ENCODE measurements at places on chromosomes 4 and X.

DNA sequence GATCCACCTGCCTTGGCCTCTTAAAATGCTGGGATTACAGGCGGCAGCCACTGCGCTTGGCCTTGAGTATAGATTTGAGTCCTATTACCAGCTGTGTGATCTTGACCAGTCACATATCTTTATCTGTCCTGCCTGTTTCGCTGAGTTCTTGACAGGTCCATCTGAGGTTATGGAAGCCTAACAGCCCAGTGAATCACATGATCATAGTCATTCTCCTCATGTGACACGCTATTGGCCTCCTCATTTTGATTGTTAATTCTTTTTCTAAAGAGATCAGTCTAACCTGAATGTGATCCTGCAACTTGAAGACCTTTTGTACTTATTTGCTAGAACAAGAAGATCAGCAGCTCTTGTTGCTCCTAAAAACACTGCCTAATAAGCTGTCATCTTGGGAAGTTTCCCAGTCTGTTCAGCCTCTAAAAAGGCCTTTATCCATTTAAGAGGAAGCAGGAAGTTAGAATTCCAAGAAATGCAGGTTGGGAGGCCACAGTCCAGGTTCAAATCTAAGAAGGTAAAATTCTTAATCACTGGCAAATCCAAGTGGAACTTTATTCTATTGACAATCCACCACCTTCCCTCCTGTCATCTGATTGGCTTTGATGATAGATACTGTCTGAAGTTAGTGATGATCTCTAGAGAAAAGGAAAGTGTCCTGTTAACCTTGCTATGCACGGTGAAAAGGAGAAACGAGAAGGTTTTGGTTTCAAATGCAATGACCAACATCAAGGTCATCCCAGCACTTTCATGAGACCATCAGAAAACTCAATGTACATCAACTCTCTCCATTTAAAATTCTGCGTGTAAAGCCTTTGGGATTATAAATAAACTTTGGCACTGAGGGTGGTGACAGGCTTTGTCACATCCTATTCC, 86.9 kb downstream of the CHRNA9 start:
- DNase-seq, result no peak

- no peak for DNase-seq
These were observed 49.6 kb downstream of the LAMP2 start for GRCh38 chrX:120419463-120419862.

DNA sequence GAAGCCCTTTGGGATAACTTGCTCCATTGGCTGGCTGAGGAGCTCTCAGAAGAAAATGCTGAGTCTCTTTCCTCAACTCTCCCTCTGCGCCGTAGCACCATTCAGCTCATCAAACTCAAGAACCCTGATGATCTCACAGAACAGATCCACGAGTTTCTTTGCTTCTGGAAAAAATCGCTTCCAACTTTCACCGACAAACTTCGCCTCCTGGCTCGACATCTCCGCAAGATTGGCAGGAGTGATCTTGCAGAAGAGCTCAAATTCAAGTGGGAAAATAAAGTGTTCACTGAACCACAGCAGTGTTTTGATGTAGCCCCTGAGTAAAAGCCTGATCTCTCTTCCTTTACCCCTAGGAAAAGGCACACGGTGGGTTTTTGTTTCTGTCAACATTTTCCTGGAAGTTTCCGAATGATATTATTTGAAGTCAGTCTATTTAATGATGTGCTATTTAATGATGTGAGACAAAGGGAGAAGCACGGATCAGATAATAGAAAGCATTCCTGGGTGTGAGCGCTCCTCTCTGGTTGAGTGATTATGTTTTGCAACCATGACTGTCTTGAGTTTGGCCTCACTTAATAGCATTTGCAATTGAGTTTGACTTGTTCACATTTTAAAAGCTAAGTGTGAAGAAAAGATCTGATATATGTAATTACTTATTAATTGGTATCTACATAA, 62.2 kb downstream of the DTHD1 start:
- DNase-seq, result no peak

DNA sequence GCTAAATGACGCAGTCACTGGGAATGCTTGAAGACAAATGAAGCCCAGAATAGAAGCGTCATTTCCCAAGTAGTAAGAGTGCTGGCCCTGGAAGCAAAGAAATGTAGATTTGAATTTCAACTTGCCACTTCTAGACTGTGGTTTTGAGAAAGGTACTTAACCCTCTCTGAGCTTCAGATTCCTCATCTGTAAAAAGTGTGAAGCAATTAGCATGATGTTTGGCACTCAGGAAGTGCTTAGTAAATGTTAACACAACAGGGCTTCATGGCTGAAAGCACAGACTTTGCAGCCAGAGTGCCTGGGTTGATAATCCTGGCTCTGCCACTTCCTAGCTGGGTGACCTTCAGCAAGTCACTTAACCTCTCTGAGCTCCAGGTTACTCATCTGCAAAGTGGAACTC, 147.4 kb upstream of the RPS6KA3 start:
- DNase-seq, result no peak

GRCh38 chrX:91414713-91415112, 19.9 kb upstream of the PABPC5 start:
- peak; percentile 2 for DNase-seq

- no peak for DNase-seq
These were observed 88.7 kb upstream of the TTC29 start for GRCh38 chr4:147034372-147034771.

- no peak for DNase-seq
These were observed 209.5 kb downstream of the PARM1 start for GRCh38 chr4:75142382-75142781.

- DNase-seq, result no peak
These were observed 103.9 kb upstream of the KLHL13 start for GRCh38 chrX:118220509-118220908.

GRCh38 chr4:123405267-123405865, 8.8 kb downstream of the SPRY1 start:
- DNase-seq, result no peak

GRCh38 chr4:119172223-119172622, 36.6 kb downstream of the MYOZ2 start:
- DNase-seq, result no peak

GRCh38 chr4:128861856-128862518, 52.5 kb downstream of the JADE1 start:
- DNase-seq, result no peak

DNA sequence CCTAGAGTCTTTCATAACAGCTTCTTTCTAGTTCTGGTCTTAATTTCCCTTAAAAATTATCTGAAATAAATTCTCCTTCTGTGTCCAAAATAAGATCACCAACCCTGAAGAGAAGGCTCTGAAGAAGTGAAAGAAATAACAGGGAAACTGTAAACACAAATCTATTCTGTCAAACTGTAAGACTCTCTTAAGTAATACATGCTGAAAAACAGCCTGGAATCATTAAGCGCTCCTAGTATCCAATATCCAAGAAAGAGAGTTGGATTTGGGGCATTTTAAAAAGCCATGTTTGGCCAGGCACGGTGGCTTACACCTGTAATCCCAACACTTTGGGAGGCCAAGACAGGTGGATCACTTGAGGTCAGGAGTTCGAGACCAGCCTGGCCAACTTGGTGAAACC, 53.3 kb downstream of the RELL1 start:
- no peak for DNase-seq

- no peak for DNase-seq
These were observed 2.3 kb downstream of the AMMECR1 start for GRCh38 chrX:110315551-110315950.

DNA sequence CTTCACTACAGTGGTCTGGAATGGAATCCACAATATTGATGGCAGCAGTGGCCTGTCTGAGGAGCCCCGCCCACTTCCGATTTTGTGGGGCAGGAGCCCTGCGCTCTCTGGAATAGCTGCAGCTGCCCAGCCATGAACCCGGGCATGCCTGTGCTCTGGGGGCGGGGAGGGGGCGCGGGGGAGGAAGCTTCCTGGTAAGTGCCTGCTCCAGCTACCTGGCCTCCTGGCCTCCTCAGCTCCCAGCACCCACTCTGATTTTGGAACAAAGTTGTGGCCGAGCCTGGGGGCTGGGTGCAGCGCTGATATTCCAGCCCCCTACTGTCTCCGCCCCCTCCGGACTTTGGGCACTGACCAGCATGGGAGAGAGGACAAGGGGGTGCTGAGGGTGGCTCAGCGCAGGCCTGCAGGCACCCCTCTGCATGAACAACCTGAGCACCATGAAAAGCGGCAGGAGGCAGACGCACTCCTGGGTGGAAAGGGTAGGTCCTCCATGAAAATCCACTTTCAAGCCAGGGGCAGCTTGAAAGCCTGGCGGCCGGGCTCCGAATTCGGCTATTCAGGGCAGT, 972.7 kb upstream of the AGA start:
- DNase-seq, result no peak

- peak; percentile 42 for DNase-seq
These were observed 570 bp downstream of the WDR44 start for GRCh38 chrX:118346258-118347094.

GRCh38 chrX:10636337-10636736, 16.0 kb upstream of the MID1 start:
- DNase-seq, result peak; percentile 37

- no peak for DNase-seq
These were observed 14.1 kb upstream of the CCNI start for GRCh38 chr4:77089866-77090265.

DNA sequence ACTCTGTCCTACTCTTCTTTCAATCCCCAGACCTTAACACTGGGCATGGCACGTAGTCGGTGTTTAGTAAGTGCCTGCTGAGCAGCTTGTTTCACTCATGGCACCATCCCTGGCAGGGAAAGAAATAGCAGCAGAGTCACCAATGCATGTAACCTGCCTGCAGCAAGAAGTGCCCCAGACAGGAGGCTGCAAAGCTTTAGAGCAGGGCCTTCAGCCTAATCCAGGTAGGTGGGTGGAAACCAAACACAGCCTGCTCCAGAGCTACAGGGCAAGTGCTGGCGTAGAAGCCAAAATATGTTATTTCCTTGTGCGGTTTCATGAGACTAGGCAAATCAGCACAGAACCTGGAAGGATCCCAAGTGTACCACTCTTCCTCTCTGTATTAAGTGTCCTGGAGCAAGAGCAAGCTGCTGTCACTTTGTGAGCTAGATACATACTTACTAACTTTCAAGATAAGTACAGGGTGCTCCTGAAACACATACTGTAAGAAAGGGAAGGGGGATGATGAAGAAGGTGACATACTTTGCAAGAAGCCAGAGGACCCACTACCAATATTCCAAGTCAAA, 5.5 kb downstream of the PROM1 start:
- no peak for DNase-seq

GRCh38 chr4:97910005-97910404, 233.3 kb downstream of the STPG2 start:
- DNase-seq, result no peak

GRCh38 chr4:39657465-39657864, 18.8 kb upstream of the SMIM14 start:
- DNase-seq, result no peak

DNA sequence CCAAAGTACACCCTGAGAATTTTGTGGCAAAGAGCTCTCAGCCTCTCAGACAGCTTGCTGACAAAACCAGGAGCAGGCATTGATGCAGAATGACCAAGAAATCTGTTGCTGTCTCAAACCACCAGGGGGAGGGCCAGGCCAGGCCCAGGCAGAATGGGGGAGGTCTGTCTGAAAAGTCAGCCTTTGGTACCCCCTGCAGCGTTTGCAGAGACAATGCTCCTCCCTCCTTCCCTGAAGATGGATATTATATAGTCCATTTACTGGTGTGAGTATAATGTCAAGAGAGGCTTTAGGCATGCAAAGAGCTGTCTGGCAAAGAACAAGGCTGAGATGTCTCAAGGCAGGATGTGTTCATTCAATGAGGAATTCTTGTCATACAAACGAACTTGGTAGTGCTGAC, 52.9 kb upstream of the TRPC5OS start:
- DNase-seq, result peak; percentile 4

GRCh38 chr4:25769251-25769650, 93.5 kb downstream of the SEL1L3 start:
- no peak for DNase-seq

DNA sequence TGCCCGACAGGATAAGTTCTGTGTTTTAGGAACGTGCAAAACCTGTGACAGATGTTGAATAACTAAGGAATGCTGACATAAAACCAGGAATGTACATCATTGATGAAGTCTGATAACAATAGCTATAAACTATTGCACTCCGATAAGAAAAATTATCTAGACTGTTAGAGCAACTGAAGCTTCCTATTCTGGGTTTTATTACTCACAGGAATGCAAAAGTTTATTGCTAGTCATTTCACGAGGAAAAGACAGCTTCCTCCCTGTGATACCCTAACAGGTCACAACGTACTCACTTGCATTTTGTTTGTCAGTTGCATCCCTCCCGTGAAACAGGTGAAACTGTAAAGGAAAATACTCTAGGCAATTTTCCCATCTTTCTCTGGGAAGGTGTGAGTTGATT, 65.9 kb downstream of the CLDN22 start:
- DNase-seq, result no peak

DNA sequence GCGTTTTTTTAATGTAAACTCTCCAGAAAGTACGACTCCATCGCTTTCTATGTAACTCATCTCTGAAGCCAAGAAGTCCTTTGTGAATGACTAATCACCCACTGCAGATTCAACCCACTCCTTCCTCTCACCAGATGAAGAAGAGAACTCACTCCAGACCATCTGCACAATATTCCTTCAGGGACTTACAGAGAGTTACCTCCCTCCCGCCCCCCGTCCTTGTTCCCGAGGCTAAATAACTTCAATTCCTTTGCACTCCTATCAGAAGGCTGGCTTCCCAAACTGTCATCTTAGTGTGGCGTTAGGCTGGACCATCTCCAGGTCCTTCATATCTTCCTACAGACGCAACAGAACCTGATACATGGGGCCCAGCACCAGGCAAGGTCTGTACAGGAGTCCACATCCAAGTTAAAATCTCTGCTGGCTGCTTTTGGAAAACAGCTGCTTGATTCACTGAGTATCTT, 82.4 kb downstream of the AFAP1 start:
- peak; percentile 28 for DNase-seq

DNA sequence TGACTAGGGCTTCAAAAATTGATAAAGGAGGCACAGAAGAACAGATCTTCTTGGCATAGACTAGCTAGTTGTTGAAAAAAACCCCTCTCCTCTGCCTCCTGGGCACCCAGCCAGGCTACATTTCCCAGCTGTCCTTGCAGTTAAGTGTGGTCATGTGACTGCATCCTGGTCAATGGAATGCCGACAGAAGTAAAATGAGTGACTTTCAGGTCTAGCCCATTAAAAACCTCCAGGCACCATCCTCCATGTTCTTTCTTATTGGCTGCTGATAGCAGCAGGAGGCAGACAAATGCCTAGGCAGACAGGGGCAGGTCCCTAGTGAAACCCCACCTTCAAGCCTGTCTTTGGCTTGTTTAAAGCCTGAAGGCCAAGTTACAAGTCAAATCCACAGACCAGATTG, 35.3 kb downstream of the ATXN3L start:
- no peak for DNase-seq

- no peak for DNase-seq
These were observed 1.0 kb upstream of the IL13RA1 start for GRCh38 chrX:118726396-118726795.

- DNase-seq, result no peak
These were observed 149.6 kb upstream of the CTSO start for GRCh38 chr4:156103311-156103710.
